ENCODE measurements at places on chromosomes 13 and 19.

GRCh38 chr13:43470610-43471009 lies 316.2 kb downstream of the ENOX1 start:
- no peak for DNase-seq

- no peak for DNase-seq
Observed at GRCh38 chr13:29323954-29324353, 271.5 kb downstream of the SLC7A1 start.

- no peak for DNase-seq
Observed at GRCh38 chr13:113535381-113535781, 44.9 kb upstream of the DCUN1D2 start.

DNA sequence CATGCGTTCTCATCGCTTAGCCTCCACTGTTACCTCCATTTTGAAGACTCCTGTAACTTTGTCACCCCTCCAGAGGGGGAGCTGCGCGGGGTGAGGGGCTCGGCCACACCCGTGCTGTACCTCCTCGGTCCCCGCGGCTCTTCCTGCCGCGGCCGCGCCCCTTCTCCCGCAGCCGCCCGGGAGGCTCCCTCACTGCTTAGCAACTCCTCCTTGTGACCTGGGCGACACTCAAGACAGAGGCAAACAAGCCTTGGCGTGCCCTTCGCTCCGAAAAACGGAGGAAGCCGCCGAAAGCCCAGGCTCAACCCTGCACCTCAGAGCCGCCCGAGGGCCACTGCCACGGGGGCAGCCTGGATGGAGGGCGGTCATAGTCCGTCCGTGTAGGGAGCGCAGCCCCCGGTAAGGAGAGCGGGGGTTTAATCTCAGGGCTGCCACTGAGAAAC lies 494.3 kb downstream of the FOXO1 start:
- DNase-seq = no peak

DNA sequence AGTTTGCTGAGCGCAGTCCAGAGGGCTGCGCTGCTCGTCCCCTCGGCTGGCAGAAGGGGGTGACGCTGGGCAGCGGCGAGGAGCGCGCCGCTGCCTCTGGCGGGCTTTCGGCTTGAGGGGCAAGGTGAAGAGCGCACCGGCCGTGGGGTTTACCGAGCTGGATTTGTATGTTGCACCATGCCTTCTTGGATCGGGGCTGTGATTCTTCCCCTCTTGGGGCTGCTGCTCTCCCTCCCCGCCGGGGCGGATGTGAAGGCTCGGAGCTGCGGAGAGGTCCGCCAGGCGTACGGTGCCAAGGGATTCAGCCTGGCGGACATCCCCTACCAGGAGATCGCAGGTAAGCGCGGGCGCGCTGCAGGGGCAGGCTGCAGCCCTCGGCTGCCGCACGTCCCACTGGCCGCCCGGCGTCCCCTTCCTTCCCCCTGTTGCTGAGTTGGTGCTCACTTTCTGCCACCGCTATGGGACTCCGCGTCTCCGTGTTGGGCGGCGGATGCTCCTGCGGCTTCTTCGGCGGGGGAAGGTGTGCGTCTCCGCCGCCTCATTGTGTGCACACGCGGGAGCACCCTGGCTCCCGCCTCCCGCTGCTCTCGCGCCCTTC lies 772 bp downstream of the GPC6 start:
- peak; percentile 65 for DNase-seq

GRCh38 chr13:102089177-102089576 lies 312.7 kb downstream of the FGF14 start:
- peak; percentile 58 for DNase-seq

DNA sequence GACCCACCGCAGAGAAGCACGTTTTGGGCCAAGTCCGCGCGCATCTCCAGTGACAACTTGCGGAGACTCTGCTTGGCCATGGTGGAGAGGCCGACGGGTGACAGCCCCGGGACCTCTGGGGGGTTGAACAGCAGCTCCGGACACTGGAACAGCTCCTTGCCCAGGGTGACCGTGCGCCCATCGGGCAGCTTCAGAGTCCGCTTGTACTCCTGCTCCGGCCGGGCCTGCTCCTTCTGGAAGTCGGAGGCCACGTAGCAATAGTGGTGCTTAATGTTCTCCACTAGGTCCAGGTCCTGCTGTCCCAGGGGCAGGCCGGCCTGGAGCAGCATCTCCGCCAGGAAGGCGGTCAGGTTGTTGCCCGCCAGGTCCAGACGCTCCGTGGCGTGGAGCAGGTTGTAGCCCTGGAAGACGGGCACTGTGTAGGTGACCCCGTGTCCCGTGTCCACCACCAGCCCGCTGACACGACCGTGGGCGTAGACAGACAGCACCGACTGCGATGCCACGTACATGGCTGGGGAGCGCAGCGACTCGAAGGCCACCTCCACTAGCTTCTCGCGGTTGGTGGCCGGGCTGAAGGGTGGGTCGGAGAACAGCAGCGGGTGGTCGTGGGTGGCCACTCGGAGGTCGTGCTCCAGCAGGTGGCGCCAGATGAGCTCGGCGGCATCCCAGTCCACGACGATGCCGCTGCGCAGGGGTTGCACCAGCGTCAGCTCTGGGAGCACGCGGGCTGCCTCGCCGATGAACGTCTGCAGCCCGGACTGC lies 743 bp downstream of the ACTL9 start:
- DNase-seq = no peak

DNA sequence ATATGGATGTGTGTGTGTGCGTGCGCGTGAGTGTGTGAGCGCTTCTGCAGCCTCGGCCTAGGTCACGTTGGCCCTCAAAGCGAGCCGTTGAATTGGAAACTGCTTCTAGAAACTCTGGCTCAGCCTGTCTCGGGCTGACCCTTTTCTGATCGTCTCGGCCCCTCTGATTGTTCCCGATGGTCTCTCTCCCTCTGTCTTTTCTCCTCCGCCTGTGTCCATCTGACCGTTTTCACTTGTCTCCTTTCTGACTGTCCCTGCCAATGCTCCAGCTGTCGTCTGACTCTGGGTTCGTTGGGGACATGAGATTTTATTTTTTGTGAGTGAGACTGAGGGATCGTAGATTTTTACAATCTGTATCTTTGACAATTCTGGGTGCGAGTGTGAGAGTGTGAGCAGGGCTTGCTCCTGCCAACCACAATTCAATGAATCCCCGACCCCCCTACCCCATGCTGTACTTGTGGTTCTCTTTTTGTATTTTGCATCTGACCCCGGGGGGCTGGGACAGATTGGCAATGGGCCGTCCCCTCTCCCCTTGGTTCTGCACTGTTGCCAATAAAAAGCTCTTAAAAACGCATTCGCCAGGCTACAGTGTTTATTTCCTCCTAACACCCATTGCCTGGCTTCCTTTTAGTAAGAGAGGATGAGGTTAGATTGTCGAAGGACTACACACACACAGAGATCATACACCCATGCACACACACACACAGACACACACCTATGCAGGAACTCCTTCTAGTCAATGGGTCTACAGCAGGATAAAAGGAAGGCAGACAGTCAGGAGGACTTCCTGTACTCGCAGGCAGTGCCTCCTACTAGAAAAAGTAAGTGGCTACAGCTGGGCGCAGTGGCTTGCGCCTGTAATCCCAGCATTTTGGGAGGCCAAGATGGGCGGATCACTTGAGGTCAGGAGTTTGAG lies 7.1 kb downstream of the FOSB start:
- no peak for DNase-seq

DNA sequence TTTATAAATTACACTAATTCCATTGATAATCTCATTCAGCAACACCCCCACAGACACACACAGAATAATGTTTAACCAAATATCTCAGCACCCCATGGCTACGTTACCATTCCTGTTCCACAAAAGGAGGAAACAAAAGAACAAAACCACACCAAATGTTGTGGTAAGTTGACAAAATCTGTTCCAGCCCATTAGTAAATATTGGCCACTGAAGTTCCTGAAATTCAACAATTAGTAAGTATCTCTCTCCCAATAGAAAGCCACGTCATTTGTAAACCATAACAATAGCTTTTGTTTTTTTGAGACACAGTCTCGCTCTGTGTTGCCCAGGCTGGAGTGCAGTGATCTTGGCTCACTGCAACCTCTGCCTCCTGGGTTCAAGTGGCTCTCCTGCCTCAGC lies 2.3 kb upstream of the FCAR start:
- no peak for DNase-seq

GRCh38 chr19:13117772-13118423 lies at the start of gene NACC1:
Gene NACC1 (plus strand): TSS chr19:13118264. CDS start chr19:13135208, 16,944 bp downstream.
- DNase-seq = peak; percentile 89

GRCh38 chr19:45771311-45771933 lies 2.4 kb upstream of the SIX5 start:
- no peak for DNase-seq

- DNase-seq = no peak
Observed at GRCh38 chr19:5142725-5143097, 173.8 kb downstream of the KDM4B start.

DNA sequence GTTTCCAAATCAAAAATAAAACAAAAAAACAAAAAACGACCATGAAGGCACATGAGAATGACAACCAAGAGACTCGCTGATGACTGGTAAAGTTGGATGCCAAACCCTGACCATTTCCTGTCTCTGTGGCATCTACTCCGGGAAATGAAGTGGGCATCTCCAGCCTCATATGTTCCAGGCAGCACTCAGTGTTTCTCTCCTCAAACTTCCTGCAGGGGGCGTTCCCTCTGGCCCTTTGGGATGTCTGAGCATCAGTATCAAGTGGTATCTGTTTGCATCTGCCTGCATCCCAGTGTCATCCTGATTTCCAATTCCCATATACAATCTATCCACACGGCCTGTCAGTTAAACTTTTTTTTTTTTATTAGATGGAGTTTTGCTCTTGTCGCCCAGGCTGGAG lies 9.8 kb upstream of the SIGLEC12 start:
- peak; percentile 2 for DNase-seq

GRCh38 chr13:27505792-27506191 lies 55.4 kb upstream of the MTIF3 start:
- no peak for DNase-seq

- DNase-seq = peak; percentile 29
Observed at GRCh38 chr19:52896431-52897137, 851 bp downstream of the ZNF320 start.

DNA sequence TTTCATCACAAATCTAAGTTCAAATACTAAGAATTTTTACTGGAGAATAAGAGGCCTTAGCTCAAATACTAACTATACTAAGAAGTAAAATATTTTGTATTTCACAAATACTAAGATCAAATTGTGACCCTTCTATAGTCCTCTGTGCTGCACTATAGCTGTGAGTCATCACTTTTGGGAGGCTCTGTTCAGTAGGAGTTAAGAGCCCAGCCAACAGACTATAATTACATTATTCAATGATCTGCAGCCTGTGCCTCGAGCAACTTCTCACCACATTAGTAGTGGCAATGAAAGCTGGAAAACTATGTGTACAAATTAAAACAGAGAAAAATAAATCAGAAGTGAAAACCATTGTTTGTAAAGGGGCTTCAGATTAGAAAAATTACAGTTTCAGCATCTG lies 147.3 kb upstream of the GPC6 start:
- peak; percentile 83 for DNase-seq

DNA sequence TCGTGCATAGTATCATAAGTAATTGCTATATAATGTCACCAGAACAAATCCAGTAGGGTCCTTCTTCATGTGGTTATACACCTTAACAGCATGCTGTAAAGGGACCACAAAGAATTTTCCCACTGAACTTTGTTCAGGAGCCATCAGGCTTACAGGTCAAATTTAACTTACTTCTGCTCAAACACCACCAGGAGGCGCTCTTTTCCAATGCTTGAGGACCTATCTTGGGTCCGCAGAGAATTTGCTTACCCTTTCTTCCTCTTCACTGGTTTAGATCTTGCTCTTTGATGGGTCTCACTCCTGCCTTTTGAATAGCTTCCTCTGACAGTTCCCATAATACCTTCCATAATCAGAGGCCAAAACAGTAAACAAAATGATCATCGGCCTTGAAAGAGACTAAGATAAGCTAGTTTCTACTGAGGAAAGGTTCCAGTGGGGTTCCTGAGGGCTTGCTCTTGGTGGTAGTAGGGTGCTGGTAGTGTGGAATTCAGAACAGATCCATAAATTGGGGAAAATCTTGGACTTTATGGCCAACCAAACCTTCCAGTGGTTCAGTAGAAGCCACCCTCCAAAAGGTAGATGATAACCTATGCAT lies 37.4 kb downstream of the SCGB2B2 start:
- peak; percentile 79 for DNase-seq

GRCh38 chr19:40420766-40421765 lies 4.7 kb downstream of the SERTAD1 start:
- peak; percentile 89 for DNase-seq

DNA sequence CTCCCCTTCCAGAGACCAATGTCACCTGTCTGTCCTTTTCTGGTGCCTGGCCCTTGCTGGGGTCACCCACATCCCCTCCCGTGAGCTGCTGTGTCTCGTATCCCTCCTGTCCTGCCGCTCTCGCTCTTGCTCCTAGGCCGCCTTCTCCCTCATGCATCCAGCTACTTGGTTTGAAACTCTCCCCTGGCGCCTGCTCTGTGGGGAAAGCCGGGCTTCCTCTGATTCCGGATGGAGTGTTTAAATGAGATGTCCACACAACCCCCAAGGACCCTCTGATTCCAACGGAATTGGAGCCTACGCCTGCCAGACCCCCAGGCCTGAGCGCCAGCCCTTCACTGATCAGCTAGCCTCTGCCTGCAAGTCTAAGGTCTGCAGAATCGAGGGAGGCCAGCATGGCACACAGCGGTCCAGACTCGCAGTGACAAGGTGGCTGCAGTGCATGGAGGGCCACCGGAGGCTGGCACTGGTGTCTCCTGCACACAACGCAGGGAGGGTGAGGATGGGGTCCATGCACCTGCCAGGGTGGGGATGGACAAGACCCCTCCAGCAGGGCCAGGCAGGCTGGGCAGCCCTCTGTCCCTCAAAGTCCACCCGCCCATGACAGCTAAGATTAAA lies 47.2 kb downstream of the RFX2 start:
- no peak for DNase-seq

- DNase-seq = no peak
Observed at GRCh38 chr13:95447814-95448213, 104.7 kb upstream of the CLDN10 start.

- peak; percentile 58 for DNase-seq
Observed at GRCh38 chr19:27974082-27974513, 1238.9 kb downstream of the UQCRFS1 start.

GRCh38 chr13:103692442-103692841 lies 626.2 kb upstream of the SLC10A2 start:
- DNase-seq = no peak

- no peak for DNase-seq
Observed at GRCh38 chr13:20546556-20546955, 20.4 kb upstream of the IFT88 start.

- peak; percentile 50 for DNase-seq
Observed at GRCh38 chr19:3668331-3669081, 31.8 kb downstream of the PIP5K1C start.

DNA sequence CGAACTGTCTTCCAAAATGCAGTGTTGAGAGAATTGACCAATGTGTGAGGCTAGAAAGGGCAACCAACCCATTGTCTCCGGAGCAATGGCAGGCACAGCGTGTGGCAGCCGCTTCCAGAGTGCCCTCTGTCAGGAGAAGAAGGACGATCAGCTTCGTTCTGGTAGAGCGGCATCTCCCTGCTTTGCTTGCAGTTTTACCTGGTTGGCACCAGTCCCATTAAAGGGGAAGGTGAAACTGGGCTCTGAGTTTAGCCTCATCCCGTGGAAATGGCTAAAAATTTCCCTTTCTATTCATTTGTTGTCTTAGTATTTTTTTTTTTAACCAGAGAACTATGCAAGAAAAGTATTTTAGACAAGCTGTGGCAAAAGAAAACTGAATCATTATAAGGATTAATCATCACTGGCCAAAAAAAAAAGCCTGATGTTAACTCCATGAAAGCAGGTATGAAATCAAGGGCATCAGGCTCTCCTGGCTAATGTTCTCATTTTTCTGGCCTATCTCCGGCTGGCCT lies 81.5 kb upstream of the SLC7A1 start:
- DNase-seq = no peak

GRCh38 chr13:95477187-95477586 lies 75.3 kb upstream of the CLDN10 start:
- no peak for DNase-seq

All from choroid plexus epithelial cell (primary cell).